Epithelial cell of proximal tubule (primary cell): ENCODE measurements at places on chromosomes 11 and 22. TPM values are rescaled to one million over a fixed set of nuclear protein-coding genes. Genes with fewer than 3 reads are reported as not detected.

GRCh38 chr11:95459291-95460042 is 228.5 kb upstream of the SESN3 start:
- peak; percentile 44 for DNase-seq

- DNase-seq = no peak
Observed at GRCh38 chr11:60957188-60957587, 5.2 kb upstream of the SLC15A3 start.

MRPL49 gene
- 77.5 and 126 TPM in 2 replicates for total RNA-seq

DNA sequence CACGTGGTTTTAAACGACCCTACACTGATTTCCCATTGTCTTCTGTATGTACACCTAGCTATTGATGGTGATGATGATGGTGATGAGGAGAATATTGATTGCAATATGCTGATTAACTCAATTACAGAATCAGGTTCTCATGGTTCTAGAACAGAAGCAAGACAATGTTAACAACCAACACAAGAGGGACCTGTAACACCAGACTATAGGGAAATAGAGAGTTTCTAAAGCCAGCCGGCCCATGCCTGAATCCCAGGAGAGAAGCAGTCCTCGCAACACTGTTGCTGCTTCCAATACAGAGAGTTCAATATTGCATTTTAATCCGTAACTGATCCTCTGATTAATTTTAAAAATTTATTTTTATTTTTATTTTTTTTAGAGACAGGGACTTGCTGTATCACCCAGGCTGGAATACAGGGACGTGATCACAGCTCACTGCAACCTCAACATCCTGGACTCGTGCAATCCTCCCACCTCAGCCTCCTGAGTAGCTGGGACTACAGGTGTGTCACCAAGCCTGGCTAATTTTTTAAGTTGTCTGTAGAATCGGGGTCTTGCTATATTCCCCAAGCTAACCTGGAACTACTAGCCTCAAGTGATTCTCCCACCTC is 22.2 kb upstream of the UBASH3B start:
- DNase-seq = no peak

RAB39A gene
- 0.43 and 1.3 TPM in 2 replicates for total RNA-seq
